ENCODE measurements at places on chromosomes 1 and 21. TPM values are rescaled to one million over a fixed set of nuclear protein-coding genes. Genes with fewer than 3 reads are reported as not detected.

Gene HSPA6
- 3.7 TPM for total RNA-seq

Gene SLC35F3
- 4.0 TPM for total RNA-seq

Gene HSD3B2
- not detected for total RNA-seq

Gene PEAR1
- total RNA-seq: 0.09 TPM

Gene CCDC17
- total RNA-seq: 3.2 TPM

Gene TMEM50A
- total RNA-seq: 145 TPM

Gene CFHR5
- total RNA-seq: not detected

Gene HAPLN2
- not detected for total RNA-seq

Gene SIPA1L2
- total RNA-seq: 0.23 TPM

Gene AQP10
- not detected for total RNA-seq

Gene TGFB2
- not detected for total RNA-seq

Measured in T-helper 2 cell treated with Interferon-gamma antibody and Interleukin-4, amounts not matched to agents 100 ng/mL and 5 ng/mL, for 36 hours (primary cell).